ENCODE measurements at places on chromosomes 11 and 22.
A peak's percentile ranks its signal among the peaks of the same experiment; 100 is the strongest.

DNA sequence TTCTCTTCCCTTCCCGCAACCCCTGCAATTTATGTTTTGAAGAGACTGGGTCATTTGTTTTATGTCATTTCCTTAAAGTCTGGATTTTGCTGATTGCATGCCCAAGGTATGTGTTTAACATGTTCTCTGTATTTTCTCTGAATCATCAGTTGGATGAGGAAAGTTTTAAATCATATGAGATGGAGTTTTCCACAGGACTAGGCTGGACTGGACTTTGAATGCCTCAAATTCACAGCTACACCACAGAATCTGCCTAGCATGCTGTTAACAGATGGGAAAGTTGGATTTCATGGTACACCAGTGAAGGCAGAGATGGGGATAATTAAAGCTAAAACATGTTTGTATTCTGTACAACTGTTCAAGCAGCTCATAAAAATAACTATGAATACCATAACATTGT, 62.6 kb downstream of the CWC15 start:
- no peak for DNase-seq

DNA sequence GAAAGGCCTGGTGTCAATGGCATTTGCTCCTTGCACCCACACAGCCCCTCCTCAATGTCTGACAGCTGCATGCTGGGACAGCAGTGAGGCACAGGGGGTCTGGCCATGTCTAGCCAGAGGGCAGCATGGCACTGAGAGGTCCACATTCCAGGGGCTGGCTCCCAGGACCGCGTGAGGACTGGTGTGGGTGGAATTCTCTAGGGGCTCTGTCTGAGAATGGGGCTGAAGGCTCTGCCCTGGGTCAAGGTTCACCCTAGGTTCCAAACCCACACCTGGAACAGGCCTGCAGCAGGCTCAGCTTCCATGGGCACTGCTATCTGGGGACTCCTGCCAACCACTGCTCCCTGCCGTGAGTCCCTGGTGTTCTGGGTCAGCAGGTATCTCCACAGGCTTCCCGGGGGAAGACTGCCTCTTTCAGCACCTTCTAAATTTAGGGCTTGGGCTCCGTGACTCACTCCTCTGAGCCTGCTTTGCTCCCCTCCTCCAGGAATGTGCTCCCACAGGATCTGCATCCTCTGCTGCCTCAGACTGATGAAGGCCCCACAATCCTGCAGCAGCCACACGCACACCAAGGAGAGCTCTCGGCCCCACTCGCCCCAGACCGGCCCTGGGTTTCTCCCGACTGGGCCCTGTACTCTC, 4.2 kb downstream of the STARD10 start:
- no peak for DNase-seq

DNA sequence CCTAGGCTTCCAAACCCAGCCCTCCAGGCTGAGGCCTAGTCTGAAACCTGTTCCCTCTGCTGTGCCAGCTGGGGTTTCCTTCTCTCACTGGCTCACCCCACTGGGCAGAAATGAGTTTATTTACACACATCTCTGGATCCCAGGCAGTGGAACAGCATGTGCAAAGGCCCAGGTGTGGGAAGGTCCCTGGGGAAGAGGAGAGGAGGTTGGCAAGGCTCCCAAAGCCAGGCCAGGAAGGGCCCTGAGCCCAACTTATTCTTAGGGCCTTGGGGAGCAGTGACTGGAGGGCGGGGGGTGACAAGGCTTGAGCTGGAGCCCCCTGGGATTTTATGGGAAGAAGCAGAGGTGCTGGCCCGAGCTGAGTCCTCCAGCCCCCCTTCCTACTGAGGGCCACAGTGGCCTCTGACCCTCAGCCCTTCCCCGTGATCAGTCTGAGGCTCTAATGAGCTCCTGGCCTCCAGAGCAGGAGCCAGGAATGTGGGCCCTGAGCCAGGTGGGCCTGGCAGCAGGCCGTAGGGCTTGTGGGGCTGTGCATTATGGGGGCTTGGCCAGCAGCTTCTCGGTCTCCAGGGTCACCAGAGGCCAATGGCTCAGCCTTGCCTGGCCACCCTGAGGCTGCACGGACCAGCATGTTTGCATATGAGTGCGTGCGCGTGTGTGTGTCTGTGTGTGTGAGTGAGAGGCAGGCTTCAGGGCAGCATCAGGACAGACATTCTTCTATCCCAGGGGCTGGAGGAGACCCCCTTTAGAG, 2.9 kb downstream of the MYO7A start:
- no peak for DNase-seq

DNA sequence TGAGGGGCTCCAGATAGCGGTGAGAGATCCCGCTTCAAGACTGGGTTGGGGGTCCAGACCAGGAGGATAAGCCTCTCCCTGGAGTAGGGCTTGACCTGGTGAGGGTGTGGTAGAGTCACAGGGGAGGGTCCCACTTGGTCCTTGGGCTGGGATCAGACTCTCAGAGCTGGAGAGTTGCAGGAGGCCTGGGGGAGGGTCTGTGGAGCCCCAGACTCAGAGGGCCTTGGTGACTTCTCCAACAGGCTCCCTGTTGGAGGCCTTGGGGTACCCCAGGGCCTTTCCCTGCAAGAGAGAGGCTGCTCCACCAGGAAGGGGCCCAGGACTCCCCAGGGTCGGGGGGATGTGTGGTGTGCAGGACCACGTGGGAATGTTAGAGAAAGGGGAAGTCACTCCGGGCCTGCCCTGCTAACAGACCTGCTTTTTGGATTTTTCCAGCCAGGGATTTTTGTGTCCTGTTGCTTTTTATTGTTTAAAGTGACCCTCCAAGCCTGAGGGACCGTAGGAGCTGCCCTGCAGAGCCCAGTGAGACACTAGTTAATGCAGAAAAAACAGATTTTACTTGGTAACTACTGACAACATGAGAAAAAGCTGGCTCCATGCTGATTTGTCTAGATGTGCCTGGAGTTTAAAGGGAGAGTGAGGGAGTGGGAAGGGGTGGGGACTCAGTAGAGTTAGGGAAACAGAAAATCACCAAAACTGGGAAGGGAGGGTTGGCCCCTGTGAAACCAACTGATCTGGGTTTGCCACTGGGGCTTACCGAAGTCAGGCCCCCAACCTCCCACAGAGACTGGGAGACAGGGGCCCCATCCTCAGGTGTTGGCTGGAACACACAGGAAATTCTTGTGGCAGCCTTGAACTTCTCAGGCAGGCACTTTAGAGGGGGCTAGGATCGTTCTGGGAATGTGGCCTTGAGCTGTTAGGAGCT, 801 bp upstream of the TXNRD2 start:
- no peak for DNase-seq

- DNase-seq = no peak
Measured at GRCh38 chr11:112610996-112611750, 350.0 kb upstream of the NCAM1 start.

DNA sequence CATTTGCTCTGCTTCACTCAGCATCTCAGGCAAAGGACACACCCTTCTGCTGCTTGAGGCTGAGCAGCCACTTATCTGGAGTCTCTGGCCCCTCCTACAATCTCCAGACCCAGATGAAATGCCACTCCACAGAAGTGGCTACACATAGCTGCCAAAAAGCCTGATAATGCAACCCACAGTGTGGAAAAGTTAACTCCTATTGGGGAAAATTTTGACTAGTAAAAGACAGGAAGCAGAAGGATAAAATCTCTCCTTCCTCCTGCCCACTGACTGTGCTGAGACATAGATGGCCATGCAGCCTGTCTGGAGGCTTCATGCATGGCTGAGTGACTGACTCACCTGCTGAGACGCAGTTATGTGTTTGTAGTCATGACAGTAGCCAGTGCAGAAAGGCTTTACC, 92.3 kb upstream of the TEAD1 start:
- no peak for DNase-seq

- no peak for DNase-seq
Measured at GRCh38 chr11:76664578-76665061, 5.9 kb downstream of the LRRC32 start.

- DNase-seq = peak; percentile 50
Measured at GRCh38 chr22:49657275-49657973, 170.2 kb downstream of the BRD1 start.

DNA sequence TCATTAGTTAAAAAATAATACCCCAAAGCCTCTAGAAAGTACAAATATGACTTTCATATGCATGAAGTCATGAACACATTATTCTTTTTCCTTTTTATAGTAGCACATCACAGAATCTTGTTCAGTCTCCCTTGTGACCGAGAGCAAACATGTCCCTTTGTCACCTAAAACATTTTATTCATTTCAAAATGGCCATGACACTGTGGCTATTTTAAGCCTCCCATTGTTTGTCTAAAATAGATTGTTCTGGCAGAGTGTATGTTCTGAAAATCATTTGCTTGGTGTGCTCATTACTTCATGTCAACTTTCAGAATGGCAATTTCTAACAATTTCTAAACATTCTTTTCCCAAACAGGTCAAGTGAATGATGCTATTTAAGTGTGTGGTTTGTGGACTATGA, 865.0 kb downstream of the JRKL start:
- no peak for DNase-seq

- DNase-seq = no peak
Measured at GRCh38 chr22:28424427-28425080, 255.1 kb downstream of the TTC28 start.

GRCh38 chr11:77322506-77322905, 21.0 kb upstream of the GDPD4 start:
- no peak for DNase-seq

DNA sequence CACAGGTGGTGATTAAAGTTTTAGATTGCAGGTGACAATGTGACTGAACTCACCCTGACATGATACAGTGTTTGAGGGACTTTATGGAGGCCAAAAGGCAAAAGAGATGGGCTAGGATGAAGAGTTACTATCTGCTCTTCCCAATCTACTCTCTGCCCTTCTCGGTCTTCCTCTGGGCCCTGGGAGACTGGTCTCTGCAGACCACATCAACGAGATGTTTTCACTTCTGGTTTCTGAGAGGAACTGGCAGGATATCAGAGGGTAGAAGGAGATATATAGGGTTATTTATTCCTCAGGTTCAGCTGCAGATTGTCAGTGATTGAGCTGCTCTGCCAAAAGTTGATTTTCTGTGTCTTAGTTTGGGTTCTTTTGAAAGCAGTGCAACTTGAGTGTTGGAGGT, 32.4 kb upstream of the CD44 start:
- DNase-seq = no peak

All from stimulated activated CD4-positive, alpha-beta T cell treated with anti-CD3 and anti-CD28 coated beads, TNF-alpha, amount 100 ng/mL, for 4 hours (primary cell).